ENCODE measurements at places on chromosomes 3 and 15.

DNA sequence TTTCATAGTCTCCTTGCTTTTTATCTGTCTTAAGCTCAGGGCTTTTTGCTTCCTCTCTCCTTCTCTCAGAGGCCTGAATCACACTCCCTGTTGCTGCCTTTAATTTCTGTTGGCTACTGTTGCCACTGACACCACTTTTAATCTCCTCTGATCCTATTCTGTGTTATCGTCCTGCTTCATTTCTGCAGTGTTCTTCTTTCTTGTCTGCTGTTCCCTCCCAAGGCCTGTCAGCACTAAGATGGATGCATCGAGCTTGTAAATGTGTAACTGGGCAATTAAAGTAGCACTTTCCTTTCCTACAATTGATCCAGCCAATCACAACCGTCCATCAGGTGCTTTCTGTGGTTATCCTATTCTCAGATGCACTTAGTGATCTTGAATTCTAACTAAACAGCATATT is 71.3 kb upstream of the VEPH1 start:
- ATAC-seq, result no peak

DNA sequence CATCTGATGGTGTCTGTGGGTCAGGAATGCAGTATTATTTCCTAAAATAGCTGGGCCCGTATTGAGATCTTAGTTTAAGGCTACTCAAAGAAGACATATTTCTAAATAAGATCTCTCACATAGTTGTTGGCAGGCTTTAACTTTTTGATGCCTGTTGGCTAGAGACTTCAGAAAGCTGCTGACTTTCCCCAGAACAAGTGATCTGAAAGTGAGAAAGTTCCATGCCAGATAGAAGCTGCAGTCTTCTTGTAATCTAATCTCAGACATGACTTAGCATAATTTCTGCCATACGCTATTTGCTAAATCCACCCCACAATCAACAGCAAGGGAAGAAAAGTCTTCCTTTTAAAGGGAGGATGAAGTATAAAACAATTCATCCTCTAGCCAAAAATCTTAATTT is 867.1 kb downstream of the IGSF11 start:
- no peak for ATAC-seq

DNA sequence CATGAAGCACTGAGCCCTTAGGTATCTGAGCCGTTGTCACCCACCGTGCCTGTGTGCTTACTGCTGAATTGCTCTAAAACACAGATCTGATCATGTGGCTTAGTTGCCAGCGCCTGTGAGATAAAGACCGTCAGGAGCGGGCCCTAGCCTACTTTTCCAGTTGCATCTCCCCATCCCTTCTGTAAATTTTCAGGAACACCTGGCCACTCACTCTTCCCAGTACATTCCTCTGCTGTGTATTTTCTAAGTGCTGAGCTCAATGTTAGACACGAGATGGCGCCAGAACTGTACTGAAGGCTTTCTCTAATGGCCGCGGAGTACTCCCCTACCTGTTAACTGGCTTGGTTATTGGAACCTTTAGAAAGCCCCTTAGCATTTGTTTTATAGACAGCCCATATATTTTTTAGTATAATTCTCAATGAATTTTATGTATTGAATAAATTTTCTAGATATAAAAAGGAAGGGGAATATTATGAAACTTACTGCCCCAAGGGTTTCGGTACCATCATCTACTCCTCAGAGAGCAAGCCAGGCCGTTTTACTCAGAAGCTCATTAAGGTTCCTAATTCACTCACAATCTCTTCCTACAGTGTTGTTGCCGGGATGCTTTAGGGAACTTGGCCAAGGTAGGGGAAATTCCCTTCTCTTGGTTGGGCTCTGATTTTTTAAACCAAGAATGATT is 16.7 kb upstream of the WNT7A start:
- ATAC-seq, result peak; percentile 37

DNA sequence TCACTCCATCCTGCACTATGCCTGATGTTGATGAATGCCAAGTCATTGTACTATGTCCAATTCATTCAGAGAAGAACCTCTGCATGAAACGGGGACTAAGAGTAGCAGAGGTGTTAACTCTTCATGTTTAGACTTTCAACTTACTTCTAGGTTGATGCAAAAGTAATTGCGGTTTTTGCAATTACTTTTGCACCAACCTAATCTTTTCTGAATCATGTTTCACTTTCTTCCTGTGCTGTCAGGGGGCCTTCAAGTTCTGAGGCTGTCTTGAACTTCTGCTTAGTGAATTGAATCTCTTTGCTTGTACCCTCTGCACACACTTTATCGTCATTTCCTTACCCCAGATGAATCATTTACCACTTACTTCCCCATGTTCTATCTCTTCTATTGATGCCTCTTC is 636.2 kb downstream of the NAALADL2 start:
- no peak for ATAC-seq

- ATAC-seq, result no peak
Observed at GRCh38 chr3:134576426-134576825, 74.4 kb downstream of the KY start.

DNA sequence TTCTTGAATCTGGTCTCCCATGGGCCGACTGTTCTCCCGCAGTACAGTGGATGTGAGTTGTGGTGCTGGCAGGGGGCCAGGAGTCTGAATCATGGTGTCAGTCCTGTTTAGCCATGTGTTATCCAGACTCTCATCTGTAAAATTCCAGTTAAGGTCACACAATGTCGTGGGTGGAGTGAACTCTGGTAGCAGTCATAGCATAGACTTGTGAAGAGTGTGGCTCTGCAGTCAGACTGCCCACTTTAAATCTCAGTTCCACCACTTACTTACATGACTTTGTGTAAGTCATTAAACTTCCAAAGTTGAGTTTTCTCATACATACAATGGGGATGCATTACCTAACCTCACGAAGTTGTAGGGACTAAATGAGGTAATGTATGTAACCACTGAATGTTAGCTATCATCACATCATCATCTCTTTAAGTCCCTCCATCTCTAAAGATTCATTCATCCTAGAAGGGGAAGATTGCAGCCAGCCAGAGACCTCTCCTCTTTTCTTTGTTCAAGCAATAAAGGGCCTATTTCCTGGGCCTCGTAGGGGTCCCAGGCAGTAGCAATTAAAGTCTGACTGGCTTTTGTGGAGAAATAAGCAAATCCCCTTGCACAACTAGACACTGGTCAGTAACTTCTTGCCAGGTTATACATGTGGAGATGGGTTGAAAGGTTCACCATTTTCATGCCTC is 93.9 kb downstream of the PCCB start:
- no peak for ATAC-seq

GRCh38 chr3:159839561-159840379 is 148.9 kb upstream of the IL12A start:
- no peak for ATAC-seq

Data from activated T-helper 17 cell treated with anti-CD3 and anti-CD28 coated beads, Interleukin-2, amount 50 U/mL, for 72 hours (primary cell).